ENCODE measurements at places on chromosomes 11 and 22.

- peak; percentile 73 for DNase-seq
Measured at GRCh38 chr11:64181506-64182411, 4.2 kb upstream of the STIP1 start.

- no peak for DNase-seq
Measured at GRCh38 chr11:63907808-63908530, 9.0 kb downstream of the RCOR2 start.

DNA sequence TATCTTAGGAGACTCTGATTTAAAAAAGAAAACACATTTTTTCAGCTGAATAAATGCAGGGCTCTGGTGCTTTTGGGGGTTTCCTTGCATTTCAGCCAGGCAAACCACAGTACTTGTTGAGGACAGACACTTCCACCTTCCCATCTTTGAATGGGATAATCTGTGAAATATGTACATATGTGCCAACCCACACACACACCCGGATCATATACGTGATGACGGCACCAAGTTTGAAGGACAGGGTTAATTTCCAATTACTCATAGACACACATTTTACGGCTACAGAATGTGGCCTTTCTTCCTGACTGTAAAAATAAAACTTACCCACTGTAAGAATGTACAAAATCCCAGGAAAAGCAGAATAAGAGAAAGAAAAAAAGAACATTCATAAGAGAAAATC is 104.4 kb downstream of the MPPED2 start:
- DNase-seq: no peak

- DNase-seq: no peak
Measured at GRCh38 chr22:38845004-38845740, 1.3 kb upstream of the NPTXR start.

- no peak for DNase-seq
Measured at GRCh38 chr22:43129426-43130425, 13.5 kb downstream of the MCAT start.

GRCh38 chr11:76653012-76653673 is 17.4 kb downstream of the LRRC32 start:
- DNase-seq: no peak

GRCh38 chr11:75667831-75668450 is 897 bp downstream of the MAP6 start:
- DNase-seq: peak; percentile 14

DNA sequence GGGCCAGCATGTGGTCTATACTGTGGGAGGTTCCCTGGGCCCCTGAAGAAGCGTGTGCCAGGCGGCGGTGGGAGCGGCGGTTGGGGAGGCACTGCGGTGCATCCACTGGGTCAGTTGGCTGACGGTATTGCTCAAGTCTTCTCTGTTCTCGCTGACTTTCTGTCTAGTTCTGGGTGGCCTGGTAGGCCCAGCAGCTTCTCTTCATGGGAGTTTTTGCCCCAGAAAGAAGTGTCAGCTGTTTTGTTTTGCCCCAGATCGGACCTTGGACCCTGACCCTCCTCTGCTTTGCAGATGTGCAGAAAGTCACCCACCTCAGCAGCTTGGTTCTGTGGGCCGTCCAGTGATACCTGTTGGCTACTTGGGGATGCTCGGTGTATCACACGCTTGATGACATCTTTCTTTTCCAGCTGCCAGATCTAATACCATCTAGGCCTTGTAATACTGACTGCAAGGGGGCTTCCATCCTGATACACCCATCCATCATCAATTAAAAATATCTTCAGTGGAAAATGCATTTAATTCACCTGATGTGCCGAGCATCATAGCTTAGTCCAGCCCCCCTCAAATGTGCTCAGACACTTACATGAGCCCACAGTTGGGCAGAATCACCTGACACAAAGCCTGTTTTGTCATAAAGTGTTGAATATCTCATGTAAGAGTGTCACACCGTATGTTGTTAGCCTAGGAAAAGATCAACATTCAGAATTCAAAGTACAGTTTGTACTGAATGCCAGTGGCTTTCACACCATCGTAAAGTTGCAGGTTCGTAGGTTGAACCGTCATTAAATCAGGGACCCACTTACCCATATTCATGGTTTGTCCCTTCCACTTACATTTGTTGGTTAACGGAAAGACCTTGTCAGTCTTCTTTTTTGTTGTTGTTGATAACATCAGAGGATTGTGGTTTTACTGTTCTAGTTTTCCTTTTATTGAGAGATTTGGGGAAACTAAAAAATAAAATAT is 13.9 kb downstream of the ZBED4 start:
- DNase-seq: no peak

DNA sequence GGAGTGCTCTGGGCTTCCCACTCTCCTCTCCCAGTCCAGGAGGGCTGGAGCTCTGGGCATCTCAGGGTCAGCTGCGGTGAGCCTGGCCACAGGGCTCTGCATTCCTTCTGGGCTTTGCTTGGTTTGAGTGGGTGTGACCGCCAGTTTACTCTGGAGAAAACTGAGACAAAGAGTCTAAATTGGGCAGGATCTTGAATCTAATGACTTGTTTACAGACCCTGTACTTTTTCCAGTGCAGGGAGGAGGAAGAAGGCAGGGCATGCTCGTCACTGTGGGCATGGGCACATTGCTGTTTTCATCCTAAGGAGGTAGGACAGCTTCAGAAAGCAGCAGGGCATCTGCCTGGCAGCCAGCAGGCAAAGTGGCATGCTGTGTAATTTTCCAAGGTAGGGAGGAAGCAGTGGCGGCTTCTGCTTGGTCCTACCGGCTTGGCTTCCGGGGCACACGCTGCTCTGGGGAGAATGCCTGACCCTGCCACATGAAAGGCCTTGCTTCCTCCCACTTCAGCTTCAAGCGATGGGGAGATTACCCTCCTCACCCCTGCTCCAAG is 22.9 kb downstream of the FLI1 start:
- DNase-seq: no peak

DNA sequence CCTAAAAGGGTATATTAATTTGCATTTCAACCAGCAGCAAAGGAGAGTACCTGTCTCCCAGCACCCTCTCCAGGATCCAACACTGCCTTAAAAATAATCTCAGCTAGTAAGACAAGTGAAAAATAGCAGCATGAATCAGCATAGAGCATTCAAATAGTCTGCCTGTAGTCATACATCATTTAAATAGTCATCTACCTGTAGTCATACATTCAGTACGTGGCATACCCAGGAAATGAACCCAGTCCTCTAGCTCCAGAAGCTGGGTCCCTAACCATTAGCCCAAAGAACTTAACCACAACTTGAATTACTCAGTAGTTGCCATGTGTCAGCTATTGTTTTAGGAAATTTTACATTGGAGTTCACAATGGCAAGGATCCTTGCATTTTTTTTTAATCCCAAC is 9.3 kb downstream of the TENM4 start:
- no peak for DNase-seq

GRCh38 chr11:82703796-82704195 is 29.9 kb downstream of the FAM181B start:
- DNase-seq: no peak

GRCh38 chr11:72220696-72221363 is 3.7 kb upstream of the INPPL1 start:
- DNase-seq: no peak

- no peak for DNase-seq
Measured at GRCh38 chr11:10650630-10651029, 42.9 kb downstream of the IRAG1 start.

DNA sequence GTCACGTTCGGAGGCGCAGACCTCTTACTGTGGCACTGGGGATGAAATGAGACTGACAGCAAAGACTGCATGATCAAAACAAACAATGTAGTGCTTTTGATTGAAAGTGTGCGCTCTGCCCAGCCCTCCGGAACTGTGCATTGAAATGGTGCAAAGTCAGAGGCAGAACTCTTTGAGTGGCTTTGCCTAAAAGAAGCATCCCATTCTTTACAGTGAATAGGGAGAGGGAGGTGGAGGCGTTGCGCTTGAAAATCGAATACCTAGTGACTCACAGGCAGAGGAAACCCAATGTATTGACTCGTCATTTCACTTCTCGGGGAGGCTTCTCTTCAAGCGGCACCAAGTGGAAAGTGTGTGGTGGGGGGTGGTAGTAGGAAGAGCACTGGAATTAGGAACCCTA is 10.9 kb downstream of the RCN1 start:
- DNase-seq: no peak

- no peak for DNase-seq
Measured at GRCh38 chr22:17964643-17965042, 59.7 kb downstream of the MICAL3 start.

DNA sequence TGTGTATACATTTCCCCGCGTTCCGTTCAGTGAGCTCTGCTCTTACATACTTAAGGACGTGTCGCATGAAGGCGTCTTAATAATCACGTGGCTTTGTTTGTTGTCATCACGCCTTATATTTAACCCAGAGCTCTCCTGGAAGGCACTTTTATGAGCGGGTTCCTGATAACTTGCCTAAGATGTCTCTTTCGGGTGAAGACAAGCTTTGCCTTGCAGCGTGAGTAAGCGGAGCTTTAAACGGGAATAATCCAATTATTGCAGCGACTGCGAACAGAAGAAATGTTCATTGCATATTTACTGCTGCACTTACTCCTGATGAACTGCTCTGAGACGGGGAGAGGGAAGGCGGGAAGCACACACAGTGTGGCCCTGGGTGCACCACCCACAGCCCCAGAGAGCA is 1128.2 kb downstream of the BRD1 start:
- no peak for DNase-seq

- no peak for DNase-seq
Measured at GRCh38 chr22:33076343-33076742, 18.2 kb upstream of the SYN3 start.

DNA sequence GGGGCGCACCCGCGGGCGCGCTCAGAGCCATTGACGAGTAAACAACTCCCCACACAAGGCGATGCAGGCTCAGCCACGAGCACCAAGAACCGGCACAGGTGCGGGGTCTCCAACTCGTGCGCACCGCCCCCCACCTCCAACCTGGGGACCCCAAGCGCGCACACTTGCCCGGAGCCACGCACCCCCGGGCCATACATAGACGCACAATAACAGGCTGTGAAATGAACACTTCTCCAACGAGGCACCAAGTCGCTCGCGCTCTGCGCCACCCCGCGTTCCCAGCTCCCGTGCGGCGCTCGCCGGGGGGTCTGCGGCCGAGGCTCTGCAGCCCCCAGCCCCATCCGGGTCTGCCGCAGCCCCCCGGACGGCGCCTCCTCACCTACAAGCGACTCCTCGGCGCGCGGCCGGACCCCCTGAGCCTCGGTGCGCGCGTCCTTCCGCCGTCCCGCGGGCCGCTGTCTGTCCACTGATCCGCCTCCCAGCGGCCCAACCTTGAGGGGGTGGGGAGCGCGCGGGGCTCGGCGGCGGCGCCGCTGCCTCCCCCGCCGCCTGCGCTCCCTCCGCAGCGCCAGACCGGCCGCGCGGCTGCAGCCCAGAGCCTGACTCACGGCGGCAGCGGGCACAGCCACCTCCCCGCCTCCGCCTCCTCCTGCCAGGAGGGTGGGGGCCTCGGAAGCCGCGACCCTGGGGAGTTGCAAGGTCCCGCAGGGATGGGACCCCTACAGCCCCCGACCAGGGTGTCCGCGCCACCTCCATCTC is 1.6 kb downstream of the IFITM10 start:
- no peak for DNase-seq

GRCh38 chr11:28144808-28145207 is 36.6 kb downstream of the METTL15 start:
- no peak for DNase-seq

DNA sequence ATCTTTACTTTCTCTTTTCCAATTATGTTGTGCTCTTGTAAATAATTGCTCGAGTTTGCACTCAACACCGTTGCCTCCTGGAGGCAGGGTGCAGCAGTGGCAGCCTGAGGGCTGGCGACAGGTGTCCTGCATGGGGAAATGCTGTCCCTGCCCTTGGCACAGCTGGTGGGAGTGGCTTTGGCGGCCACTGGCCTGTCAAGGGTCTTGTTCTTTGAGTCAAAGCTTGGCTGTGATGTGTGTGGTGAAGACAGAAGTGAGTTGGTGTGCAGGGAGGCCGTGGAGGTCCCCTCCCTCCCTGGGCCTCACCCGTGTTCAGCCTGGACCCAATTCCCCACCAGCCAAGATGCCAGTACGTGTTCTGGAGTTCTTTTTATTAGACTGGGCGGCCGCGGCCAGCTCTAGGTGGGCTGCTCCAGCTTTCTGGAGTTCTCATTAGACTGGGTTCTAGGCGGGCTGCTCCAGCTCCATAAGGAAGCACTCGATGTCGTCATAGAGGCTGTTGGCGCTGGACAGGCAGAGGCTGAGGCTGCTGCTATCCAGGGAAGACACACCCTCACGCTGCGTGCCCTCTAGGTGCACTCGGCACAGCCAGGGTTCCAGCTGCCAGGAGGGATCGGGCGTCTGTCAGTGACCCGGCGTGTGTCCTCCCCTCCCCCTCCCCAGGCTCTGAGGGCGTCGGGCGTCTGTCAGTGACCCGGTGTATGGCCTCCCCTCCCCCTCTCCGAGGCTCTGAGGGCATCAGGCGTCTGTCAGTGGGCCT is 3.4 kb downstream of the IRF7 start:
- DNase-seq: no peak

- DNase-seq: no peak
Measured at GRCh38 chr22:39148026-39148726, 4.3 kb downstream of the CBX7 start.

- no peak for DNase-seq
Measured at GRCh38 chr11:34658071-34659015, 37.5 kb downstream of the EHF start.

GRCh38 chr11:76791861-76792260 is 8.7 kb downstream of the TSKU start:
- DNase-seq: no peak

- no peak for DNase-seq
Measured at GRCh38 chr11:46905806-46906205, 12.5 kb downstream of the LRP4 start.

GRCh38 chr11:8201644-8202365 is 33.0 kb upstream of the RIC3 start:
- no peak for DNase-seq

- no peak for DNase-seq
Measured at GRCh38 chr11:126797457-126798169, 203.0 kb downstream of the KIRREL3 start.

GRCh38 chr11:76166314-76166713 is 40.0 kb downstream of the WNT11 start:
- no peak for DNase-seq

GRCh38 chr22:47380692-47381091 is 618.2 kb downstream of the TBC1D22A start:
- DNase-seq: no peak

DNA sequence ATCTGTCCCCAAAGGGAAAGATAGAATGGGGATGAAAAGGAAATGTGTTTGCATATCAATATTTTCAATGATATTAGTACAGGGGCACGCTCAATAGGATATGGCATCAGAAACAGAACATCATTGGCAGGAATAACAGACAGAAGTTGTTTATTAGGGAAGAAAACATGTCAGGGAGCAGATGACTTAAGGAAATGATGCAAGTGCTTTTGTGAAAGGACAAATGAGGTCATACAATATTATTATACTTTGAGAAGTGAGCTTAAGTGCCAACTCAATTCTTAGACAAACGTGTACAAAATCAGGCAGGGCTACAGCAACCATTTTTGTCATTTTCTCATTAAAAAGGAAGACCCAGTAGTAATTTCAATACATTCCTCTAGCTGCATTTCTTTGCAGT is 388.4 kb downstream of the SOX6 start:
- DNase-seq: no peak

GRCh38 chr22:29861672-29862297 is 21.2 kb upstream of the MTMR3 start:
- no peak for DNase-seq

Measured in left renal pelvis (tissue), 4 donors.